CD14-positive monocyte (primary cell): ENCODE measurements at places on chromosomes 16 and 17.
A peak's percentile ranks its signal among the peaks of the same experiment; 100 is the strongest.

GRCh38 chr17:47802341-47803022 is 19.1 kb downstream of the OSBPL7 start:
- peak; percentile 8 for DNase-seq

DNA sequence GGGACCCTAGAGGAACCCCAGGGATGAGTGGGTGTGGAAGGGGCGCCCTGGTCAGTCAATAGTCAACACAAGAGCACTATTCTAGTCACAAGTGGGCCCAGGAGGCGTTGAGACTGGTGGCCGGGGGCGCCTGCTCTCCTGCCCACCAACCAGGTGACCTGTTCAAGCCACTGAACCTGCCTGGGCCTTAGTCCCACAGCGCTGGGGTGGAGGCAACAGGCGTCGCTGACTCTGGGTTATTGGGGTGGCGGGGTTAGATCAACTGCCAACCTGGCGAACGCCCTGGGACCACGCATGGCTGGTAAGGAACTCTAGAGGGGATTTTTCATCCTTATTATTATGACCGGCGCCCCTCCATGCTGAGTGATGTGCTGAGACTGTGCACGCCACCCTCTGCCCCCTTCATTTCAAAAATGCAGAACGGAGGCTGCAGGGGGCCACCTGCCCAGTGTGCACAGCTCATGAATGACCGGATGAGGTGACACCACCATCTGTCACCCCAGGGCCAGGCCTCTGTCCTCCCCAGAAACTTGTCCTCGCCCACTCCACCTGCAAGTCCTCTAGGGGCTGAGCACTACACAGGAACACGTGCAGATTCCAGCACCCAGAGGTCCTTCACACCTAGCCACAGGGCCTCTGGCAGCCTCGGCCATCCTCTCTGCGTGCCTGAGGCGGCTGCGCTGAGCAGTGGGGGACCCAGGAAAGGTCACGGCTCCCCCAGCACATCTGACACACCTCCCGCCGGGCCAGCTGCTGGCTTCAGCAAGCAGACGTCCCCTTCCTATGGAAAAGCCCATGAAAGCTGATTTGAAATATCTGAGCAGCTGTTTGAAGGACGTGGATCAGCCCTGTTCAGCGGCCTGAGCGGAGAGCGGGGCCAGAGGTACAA is 51.6 kb upstream of the DNAH17 start:
- DNase-seq, result no peak

GRCh38 chr17:68182011-68182306 is 65.9 kb upstream of the AMZ2 start:
- DNase-seq, result no peak

DNA sequence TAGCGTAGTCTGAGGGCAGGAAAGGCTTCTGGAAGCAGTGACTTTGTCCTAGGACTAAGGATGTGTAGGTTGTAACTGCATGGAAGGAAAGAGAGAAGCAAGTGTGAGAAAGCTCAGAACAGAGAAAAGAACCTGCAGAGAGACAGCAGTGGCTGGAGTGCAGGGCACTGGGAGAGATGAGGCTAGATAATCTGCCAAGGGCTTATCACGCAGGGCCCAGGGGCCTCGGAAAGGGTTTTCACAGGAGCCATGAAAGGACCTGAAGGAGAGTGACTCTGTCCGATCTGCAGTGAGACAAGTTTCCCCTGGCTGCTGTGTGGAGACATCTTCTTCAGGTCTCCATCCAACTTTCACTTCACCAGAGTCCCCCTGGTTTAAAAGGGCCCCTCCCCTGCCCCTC is 7.1 kb upstream of the SRCAP start:
- no peak for DNase-seq

DNA sequence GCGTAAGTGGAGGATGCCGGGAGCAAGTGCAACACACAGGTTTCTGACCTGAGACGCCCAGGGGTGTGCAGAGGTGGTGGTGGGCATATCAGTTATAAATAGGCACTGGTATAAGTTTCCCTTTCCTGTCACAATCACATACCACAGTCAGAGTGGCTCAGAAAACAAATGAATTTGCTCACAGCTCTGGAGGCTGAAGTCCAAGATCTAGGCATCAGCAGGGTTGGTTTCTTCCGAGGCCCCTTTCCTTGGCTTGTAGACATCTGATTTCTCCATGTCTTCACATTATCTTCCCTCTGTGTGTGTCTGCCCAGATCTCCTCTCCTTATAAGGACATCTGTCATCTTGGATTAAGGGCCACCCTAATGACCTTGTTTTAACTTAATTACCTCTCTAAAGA is 250.5 kb upstream of the TNRC6C start:
- no peak for DNase-seq

GRCh38 chr17:49467175-49467574 is 27.9 kb upstream of the NGFR start:
- no peak for DNase-seq

- DNase-seq, result no peak
These were observed 810 bp downstream of the CYGB start for GRCh38 chr17:76536511-76537287.
